ENCODE measurements at places on chromosomes 3 and 15.

GRCh38 chr3:172152874-172153273 lies 113.5 kb downstream of the FNDC3B start:
- DNase-seq = no peak

- DNase-seq = no peak
These were observed 185.4 kb downstream of the NTRK3 start for GRCh38 chr15:88071141-88071540.

- DNase-seq = no peak
These were observed 12.5 kb downstream of the INTS14 start for GRCh38 chr15:65598468-65598867.

DNA sequence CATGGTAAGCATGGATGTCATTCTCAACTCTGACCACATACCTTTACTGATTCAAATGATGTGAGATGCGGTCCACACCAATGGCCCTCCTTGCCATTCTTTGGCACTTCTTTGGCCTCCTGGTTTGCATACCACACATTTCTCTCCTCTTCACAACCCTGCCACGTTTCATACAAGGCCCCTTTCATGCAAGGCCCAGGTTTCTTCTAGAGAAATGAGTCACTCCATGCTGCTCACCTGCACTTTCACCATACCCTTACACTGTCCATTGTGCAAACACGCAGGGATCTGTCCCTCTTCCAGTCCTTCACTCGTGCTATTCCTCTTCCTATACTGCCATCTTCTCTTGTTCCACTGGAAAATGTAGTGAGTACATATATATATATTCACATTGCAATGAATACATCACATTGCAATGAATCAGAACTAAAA lies 24.4 kb upstream of the SLC24A5 start:
- no peak for DNase-seq

GRCh38 chr3:24506966-24507775 lies 12.5 kb upstream of the THRB start:
- DNase-seq = no peak

GRCh38 chr3:143349455-143349854 lies 229.9 kb downstream of the CHST2 start:
- DNase-seq = no peak

DNA sequence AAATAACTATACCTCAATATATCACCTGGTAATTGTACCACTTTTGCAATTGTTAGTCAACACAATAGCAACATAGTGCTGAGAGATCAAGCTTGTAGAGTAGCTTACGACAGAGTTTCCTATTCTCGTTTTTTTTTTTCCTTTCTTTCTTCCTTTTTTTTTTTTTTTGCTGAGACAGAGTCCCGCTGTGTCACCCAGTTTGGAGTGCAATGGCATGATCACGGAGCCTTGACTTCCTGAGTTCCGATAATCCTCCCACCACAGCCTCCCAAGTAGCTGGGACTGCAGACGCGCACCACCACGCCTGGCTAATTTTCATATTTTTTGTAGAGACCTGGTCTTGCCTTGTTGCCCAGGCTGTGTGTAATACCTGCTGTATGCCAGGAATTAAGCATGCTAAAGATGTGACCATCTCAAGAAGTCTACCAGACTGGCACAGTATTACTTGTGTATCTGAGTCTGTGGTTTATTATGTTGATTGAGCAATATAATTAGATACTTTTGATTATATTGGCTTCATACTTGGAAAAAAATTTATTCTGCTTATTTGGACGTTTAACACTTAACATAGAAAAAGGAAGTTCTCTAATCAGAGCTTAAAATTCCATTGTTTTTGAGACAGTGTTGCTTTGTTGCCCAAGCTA lies 3.0 kb downstream of the SELENOT start:
- DNase-seq = no peak

- DNase-seq = peak; percentile 42
These were observed 18.5 kb downstream of the SNUPN start for GRCh38 chr15:75606711-75607699.

DNA sequence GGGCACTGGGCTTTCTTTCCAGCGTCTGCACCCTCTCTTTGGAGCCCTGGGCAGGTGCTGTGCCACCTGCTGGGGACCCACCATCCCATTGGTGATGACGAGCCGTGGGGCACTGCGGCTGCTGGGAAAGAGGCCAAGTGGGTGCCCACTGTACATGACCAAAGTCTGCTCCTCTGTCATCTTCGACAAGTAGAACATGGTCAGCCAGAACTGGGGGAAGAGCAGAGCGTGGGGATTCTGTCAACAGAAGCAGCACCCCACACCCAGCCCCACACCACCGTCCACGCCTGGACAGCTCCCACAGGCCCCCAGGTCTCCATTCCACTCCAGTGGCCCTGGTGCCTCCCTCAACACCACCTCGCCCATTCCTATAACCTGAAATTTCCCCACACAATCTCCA lies 9.7 kb downstream of the UROC1 start:
- DNase-seq = no peak
